GM12878 (cell line): ENCODE measurements at places on chromosomes 11 and 22. TPM values are rescaled to one million over a fixed set of nuclear protein-coding genes. Genes with fewer than 3 reads are reported as not detected.

The APOA5 gene
- 0.15 and 0.35 TPM in 2 replicates for total RNA-seq

The PHETA2 gene
- 2.0 and 2.6 TPM in 2 replicates for total RNA-seq

The KRTAP5-10 gene
- total RNA-seq, result not detected in 2 replicates

The SERHL2 gene
- 0.69 and 1.0 TPM in 2 replicates for total RNA-seq

The CELSR1 gene
- 0.74 and 0.90 TPM in 2 replicates for total RNA-seq

The TRIM3 gene
- 6.9 and 8.7 TPM in 2 replicates for total RNA-seq

The SUSD2 gene
- total RNA-seq, result 0.11 and 0.31 TPM in 2 replicates

The MB gene
- total RNA-seq, result 0.41 TPM in 1 of 2 replicates, not detected in the other

The TMEM134 gene
- 42.5 and 45.0 TPM in 2 replicates for total RNA-seq

The OR2AG1 gene
- total RNA-seq, result not detected in 2 replicates

The CARNS1 gene
- 0.10 and 0.19 TPM in 2 replicates for total RNA-seq

The SPDYC gene
- not detected in 2 replicates for total RNA-seq

The MUC5AC gene
- total RNA-seq, result not detected in 2 replicates

The PATE4 gene
- total RNA-seq, result not detected in 2 replicates

The NLRP14 gene
- 0.05 TPM in 1 of 2 replicates, not detected in the other for total RNA-seq

The OR1S2 gene
- not detected in 2 replicates for total RNA-seq

The F2 gene
- 0.32 and 0.72 TPM in 2 replicates for total RNA-seq

The ALX4 gene
- total RNA-seq, result not detected in 2 replicates

The PNPLA5 gene
- total RNA-seq, result not detected in 2 replicates

The IRF7 gene
- 115 and 116 TPM in 2 replicates for total RNA-seq

The ELFN2 gene
- 0.03 and 0.05 TPM in 2 replicates for total RNA-seq

The CCDC81 gene
- 0.13 and 0.19 TPM in 2 replicates for total RNA-seq

The NAALAD2 gene
- not detected in 2 replicates for total RNA-seq

The OR51E1 gene
- total RNA-seq, result not detected in 2 replicates

The HBB gene
- total RNA-seq, result 0.36 TPM in 1 of 2 replicates, not detected in the other

The UBQLNL gene
- total RNA-seq, result 0.33 and 0.51 TPM in 2 replicates

The RIMBP3C gene
- total RNA-seq, result 0.23 and 0.24 TPM in 2 replicates

The DYNC2H1 gene
- total RNA-seq, result 0.23 and 0.29 TPM in 2 replicates

The SAMM50 gene
- total RNA-seq, result 66.1 and 67.9 TPM in 2 replicates

The PLAAT5 gene
- total RNA-seq, result not detected in 2 replicates

The GALNT18 gene
- 7.0 and 7.9 TPM in 2 replicates for total RNA-seq

The KCNQ1OT1 gene
- 1.1 and 1.3 TPM in 2 replicates for total RNA-seq

The FAM180B gene
- total RNA-seq, result not detected in 2 replicates

The KDM4E gene
- total RNA-seq, result not detected in 2 replicates

The OR8G1 gene
- not detected in 2 replicates for total RNA-seq

The CSKMT gene
- 56.8 and 61.3 TPM in 2 replicates for total RNA-seq

The TPST2 gene
- total RNA-seq, result 31.2 and 32.2 TPM in 2 replicates

The TAGLN gene
- 3.9 and 4.6 TPM in 2 replicates for total RNA-seq

The LDHAL6A gene
- total RNA-seq, result not detected in 2 replicates

The FOLR1 gene
- not detected in 2 replicates for total RNA-seq

The NCF4 gene
- 65.6 and 66.5 TPM in 2 replicates for total RNA-seq

The LINC01488 gene
- not detected in 2 replicates for total RNA-seq

The KCNK7 gene
- 0.29 and 0.54 TPM in 2 replicates for total RNA-seq

The HSPB2 gene
- not detected in 2 replicates for total RNA-seq

The KCTD14 gene
- total RNA-seq, result 0.38 and 0.43 TPM in 2 replicates

The OTOG gene
- not detected in 2 replicates for total RNA-seq

The THY1 gene
- total RNA-seq, result 2.4 and 3.1 TPM in 2 replicates

The TRIM51 gene
- not detected in 2 replicates for total RNA-seq

The MS4A8 gene
- total RNA-seq, result not detected in 2 replicates

The RASD2 gene
- not detected in 2 replicates for total RNA-seq

The C11orf97 gene
- total RNA-seq, result not detected in 2 replicates

The DGAT2 gene
- total RNA-seq, result 19.5 and 21.0 TPM in 2 replicates

The PITPNM1 gene
- total RNA-seq, result 56.8 and 60.9 TPM in 2 replicates

The ACCS gene
- total RNA-seq, result 25.2 and 25.4 TPM in 2 replicates

The OSM gene
- total RNA-seq, result 1.1 and 1.2 TPM in 2 replicates

The FLRT1 gene
- total RNA-seq, result not detected in 2 replicates
